ENCODE measurements at places on chromosomes 16 and 17.

DNA sequence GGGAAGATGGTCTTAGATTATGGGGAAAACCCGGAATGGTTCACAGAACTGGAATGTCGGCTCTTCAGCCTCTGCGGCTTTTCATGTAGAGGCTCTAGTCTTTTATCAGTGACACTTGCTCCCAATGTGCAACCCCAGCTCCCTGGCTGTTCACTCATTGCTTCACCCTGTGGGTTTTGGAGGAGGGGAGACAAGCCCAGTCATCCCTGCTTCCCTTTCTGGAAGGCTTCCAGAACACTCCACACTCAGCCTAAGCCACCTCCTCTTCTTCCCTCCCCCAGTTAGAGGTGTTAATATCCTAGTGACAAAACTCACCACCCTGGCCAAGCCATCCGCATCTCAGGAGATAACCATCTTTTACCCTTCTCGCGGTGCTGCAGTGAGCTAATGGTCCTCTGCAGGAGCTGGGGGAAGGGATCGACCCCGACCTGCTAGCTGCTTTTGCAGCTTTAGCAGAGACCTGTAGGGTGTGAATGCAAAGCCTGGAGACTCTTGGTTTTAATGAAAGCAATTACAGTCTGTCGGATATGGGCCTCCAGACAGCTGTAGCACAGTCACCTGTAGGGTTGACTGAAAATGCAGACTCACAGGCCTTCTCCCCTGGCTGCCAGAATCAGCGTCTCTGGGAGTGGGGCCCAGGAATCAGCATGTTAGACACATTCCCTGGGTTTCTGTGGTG is 24.3 kb upstream of the LASP1NB start:
- no peak for DNase-seq

- DNase-seq = no peak
Measured at GRCh38 chr17:64503821-64504768, 2.0 kb downstream of the DDX5 start.

- DNase-seq = peak; percentile 49
Measured at GRCh38 chr16:56257239-56257638, 66.0 kb downstream of the GNAO1 start.

- DNase-seq = no peak
Measured at GRCh38 chr16:19883966-19884485, 622 bp downstream of the GPRC5B start.

GRCh38 chr16:1545044-1546040 is 11.9 kb downstream of the TMEM204 start:
- DNase-seq = peak; percentile 2

- DNase-seq = no peak
Measured at GRCh38 chr17:59328601-59329000, 2.9 kb upstream of the YPEL2 start.

GRCh38 chr17:75371339-75371738 is 34.1 kb downstream of the GRB2 start:
- DNase-seq = no peak

DNA sequence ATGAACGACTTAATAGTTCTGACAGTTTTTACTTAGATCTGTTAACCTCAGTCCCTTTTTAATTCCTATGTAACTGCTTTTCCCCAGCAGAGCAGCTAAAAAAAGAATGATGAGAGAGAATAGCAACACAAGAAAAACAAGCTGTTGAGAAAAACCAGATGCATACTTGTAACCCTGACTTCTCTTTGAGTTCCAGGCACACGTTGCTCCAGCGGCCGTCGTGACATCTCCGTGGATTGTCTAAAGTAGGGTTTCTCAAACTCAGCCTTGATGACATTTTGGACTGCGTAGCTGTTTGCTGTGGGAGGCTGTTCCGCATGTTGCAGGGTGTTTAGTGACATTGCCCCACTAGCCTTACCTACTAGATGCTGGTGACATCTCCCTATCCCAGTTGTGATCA is 324.0 kb downstream of the SNX29 start:
- DNase-seq = no peak

- DNase-seq = no peak
Measured at GRCh38 chr17:79039171-79039570, 15.2 kb downstream of the C1QTNF1 start.

All from DMS153 (cell line).